ENCODE measurements at places on chromosomes 1 and 21. TPM values are rescaled to one million over a fixed set of nuclear protein-coding genes. Genes with fewer than 3 reads are reported as not detected.

Gene ARTN
- total RNA-seq = 2.5 TPM

Gene LRRIQ3
- total RNA-seq = 0.37 TPM

DNA sequence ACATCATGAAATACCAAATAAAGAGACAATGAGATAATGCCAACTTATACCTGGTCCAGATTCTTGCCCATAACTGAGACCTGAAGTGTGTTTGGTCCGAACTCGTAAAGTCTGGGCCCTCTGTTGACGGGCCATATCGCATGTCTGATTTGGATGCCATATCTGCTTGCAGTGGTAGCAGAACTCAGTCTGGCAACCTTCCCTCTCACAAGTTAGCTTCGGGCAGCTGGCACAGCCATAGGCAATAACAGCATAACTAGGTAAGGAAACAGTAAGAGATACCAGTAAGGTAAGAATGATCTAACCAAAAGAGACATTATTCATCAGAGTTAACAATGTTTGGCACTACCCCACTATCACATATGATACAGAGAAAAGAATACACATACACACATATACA lies 15.1 kb downstream of the RNF19B start:
- DNase-seq = no peak

Gene MYOG
- total RNA-seq = not detected

DNA sequence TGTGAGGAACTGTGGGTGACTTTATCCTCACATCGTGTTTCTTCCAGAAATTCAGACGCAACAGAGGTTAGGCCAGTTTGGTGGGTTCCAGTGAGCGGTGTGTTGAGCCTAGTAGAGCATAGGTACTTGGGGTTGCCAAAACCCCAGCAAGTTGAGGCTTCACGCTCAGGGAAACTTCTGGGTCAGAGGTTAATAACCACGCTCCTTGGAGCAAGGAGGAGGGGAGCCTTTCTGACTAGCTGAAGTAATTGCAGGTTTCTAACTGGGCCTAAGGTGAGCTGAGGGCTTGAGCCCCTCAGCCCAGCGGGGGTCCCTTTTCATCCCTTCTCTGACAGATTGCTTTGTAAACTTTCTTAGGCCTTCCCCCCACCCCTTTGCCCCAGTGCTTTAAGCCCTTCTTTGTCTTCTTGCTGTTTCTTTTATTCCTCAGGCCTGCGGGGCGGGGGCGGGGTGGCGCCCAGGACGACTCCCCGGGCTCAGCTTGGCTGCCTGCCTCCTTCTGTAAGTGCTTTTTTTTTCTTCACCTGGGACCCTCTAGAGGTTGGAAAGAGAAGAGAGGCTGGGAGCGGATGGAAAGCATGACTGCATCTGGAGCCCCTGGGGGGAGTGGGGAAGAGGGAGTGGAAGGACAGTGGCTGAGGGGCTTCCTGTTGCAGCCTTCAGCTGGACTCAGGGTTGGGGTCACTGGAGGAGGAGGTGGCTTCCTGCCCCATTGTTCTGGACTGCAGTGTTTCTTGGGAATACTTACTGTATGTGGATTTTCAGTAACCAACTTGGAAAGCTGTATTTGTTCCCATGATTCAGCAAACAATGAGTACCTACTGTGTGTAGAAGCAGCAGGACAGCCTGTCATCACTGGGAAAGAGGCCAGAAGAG lies 1.3 kb upstream of the ZNF436 start:
- peak; percentile 49 for DNase-seq

DNA sequence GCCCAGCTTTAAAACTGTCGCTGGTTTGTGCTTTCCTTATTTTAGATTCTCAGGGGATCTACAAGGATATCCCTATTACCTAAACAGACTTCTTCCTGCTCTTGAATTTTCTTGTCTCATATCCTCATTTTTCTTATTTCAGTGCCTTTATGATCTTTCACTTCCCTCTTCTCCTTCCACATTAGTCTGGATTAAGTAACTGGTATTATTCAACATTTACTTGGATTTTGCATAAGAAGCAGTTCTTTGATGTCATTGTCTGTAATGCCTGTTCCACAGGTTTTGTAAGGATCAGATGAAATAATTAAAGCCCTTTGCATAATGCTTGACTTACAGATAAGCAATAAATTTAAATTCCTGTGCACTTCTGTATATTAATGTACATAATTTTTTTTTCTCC lies 26.5 kb downstream of the CXADR start:
- DNase-seq = no peak

Gene CTTNBP2NL
- total RNA-seq = 36.3 TPM

GRCh38 chr21:44523567-44524413 lies 16.2 kb downstream of the KRTAP10-1 start:
- no peak for DNase-seq

GRCh38 chr1:51535006-51535592 lies 16.0 kb upstream of the EPS15 start:
- DNase-seq = no peak

GRCh38 chr1:55041613-55042012 lies 2.3 kb downstream of the PCSK9 start:
- no peak for DNase-seq

- DNase-seq = peak; percentile 55
These were observed 84.1 kb upstream of the COX20 start for GRCh38 chr1:244751271-244751895.

DNA sequence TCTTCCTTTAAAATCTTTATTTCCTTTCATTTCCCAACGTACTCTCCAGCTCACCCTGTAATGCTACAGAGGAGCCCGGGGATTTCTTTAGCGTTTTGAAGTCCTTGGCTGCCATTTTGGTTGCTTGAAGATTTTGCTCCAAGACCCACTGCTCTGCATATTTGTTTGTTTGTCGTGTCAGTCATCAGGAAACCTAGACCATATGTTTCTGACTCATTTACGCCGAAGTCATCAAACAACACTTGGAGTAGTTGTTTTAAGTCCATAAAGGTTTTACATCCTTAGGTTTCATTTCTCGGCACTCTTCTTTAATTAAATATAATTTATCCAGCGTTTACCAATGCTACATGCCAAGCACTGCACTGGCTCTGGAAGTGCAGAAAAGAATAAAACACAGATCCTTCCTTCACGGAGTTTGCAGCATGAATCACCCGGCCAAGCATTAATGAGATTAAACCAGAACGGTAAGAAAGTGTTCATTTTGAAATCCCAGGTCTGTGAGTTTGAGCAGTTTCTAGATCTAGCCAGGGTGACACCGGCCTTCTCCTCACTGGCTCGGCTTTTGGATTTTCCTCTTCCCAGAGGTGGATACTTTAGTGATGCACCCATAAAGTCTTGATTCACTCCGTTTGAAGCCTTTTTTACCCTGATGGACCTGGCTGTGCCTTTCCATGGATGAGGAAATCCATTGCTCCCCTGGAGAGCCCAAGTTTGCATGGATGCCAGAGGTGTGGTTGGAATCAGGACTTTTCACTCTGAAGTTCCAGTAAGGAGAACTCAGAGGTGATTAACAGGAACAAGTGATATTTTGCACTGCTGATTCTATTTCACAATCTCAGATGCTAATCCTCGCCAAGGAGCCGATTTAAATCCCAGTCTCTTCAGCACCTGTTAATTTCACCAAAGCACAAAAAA lies 109.3 kb downstream of the KAZN start:
- DNase-seq = no peak

- DNase-seq = no peak
These were observed 10.0 kb downstream of the GJA8 start for GRCh38 chr1:147912553-147912952.

DNA sequence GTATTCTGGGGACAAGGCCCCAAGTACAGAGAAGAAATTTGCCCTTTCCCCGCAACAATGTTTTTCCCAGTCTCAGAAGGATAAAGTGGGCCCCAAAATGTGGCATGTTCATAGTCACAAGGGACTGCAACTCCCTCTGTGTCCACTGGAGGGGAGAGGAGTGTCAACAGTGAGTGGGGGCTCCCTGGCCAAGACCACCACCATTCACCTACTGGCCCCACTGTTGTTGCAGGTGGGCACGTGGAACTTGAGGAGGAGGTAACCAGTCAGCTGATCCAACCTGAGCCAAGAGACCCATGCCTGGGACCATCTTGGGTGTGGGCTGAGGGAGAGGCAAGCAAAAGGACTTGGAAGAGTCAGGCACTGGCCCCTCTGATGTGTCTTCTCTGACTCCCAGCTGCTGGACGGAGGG lies 777 bp downstream of the NUDT17 start:
- no peak for DNase-seq

GRCh38 chr1:243924588-243925349 lies 74.7 kb upstream of the AKT3 start:
- no peak for DNase-seq

GRCh38 chr1:228876187-228876586 lies 140.9 kb downstream of the RHOU start:
- DNase-seq = no peak

DNA sequence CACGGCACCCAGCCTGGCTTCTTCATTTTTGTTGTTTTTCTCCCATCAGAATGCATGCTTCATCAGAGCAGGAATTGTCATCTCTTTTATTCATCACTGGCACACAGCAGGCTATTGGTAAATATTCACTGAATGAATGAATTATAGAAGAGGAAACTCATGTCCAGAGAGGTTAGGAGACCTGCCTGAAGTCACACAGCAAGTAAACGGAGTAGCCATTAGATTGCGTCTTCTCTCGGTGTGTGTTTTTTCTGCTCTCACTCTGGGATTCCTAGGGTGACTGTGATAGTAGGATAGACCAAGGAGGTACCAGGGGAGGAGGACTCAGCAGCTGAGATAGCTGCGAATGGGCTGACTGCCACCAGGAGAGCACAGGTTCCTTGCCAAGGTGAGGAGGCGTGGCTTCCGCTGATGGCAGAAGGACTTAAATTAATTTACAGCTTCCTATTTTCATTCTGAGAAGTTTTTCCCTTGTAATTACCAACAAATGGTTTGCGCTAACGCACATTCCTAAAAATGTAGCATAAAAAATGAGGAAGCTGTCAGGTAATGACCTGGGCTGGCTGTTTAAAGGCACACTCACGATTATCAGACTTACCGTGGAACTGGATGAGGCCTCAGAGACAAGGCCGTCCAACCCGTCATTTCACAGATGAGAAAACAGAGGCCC lies 4.5 kb upstream of the NCMAP start:
- no peak for DNase-seq

Gene OR2T6
- not detected for total RNA-seq

Measured in posterior vena cava (tissue), 2 donors.